ENCODE measurements at places on chromosomes 2 and 18.

- no peak for DNase-seq
These were observed 48.1 kb upstream of the SLC39A10 start for GRCh38 chr2:195608768-195609454.

- no peak for DNase-seq
These were observed 33.7 kb downstream of the TMEM17 start for GRCh38 chr2:62472312-62472711.

DNA sequence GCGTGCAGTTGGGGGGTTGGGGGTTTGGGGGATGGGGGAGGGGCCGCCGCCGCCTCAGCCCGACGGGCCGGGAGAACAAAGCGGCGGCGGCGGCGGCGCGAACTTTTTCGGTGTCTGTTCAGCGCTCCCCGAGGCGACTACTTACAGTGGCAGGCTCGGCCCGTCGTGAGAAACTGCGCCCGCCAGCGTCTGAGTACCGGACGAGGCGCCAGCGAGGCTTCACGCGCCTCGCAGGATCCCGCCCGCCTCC is 172 bp downstream of the PRKD3 start:
- no peak for DNase-seq

- no peak for DNase-seq
These were observed 4.7 kb downstream of the DSEL start for GRCh38 chr18:67511840-67512239.

DNA sequence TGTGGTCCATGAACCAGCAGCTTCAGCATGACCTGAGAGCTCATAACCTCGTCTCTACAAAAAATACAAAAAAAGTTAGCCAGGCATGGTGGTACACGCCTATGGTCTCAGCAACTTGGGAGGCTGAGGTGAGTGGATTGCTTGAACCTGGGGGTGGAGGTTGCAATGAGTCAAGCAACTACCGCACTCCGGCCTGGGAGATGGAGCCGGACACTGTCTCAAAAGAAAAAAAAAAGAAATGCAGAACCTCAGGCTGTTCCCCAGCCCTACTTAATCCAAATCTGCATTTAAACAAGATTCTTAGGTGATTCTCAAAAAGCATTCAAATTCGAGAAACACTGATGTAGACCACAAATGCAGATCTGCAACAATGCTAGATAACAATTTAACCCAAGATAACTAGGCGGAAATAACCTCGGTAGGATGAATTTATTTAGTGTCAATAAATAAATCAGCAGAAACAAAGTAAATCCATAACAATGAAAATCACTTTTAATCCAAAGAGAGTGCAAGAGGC is 203.5 kb downstream of the SP3 start:
- DNase-seq, result no peak

DNA sequence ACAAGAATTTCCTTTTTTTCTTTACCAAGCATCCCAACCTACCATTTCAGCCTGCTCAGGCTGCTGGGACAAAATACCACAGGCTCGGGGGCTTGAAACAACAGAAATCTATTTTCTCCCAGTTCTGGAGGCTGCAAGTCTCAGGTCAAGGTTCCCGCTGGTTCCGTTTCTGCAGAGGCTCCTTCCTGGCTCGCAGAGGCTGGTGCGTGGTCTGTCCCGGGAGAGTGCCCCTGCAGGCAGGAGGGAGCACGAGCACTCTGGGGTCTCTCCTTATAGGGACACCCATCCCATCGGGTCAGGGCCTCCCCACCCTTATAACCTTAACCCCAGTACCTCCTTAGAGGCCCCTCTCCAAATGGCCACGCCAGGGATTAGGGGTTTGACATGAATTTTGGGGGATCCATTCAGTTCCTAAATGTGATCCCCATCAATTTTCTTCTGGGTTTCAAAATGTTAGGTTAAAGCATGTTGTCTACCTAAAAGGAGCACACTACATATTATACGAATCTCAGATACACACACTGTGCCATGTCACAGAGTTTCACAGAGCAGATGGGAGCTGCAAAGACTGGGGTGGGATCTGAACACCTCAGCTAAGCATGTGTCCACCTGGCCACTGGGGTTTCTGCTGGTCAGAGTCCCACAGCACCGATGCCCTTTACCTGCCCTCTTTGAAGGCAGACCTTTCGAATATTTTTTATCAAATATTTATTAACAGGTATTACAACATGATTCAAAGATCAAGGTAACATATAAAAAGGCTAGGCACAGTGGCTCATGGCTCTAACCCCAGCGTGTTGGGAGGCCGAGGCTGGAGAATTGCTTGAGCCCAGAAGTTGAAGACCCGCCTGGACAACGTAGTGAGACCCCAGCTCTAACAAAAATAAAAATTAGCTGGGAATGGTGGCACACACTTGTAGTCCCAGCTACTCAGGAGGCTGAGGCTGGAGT is 17.6 kb upstream of the ADI1 start:
- no peak for DNase-seq

GRCh38 chr2:84057917-84058560 is 401.0 kb downstream of the SUCLG1 start:
- DNase-seq, result no peak

DNA sequence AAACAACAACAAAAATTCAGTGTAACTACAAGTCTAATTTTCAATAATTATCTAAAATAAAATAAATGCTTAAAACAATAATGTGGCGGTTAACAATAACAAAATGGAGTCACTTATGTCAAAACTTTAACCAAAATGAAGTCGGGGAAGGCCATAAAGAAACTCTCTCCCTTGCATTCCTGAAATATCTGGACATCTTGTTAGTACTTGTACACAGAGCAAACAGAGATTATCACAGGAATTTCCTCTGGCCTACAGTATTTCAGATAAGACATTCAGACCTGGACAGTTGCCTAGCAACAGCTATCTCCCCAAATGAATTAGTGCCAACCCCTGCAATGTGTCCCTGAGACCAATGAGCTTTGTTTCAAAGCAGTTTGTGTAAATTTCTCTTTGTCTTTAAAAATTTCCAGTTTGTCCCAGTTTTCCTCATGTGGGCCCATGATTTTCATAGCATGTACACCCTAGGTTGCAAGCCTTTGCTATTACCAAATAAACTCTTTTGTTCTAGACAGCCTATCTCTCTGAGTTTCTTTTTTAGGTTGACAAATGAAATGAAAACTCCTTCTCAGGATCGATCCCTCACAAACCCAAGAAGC is 68.6 kb downstream of the EXOC6B start:
- no peak for DNase-seq

DNA sequence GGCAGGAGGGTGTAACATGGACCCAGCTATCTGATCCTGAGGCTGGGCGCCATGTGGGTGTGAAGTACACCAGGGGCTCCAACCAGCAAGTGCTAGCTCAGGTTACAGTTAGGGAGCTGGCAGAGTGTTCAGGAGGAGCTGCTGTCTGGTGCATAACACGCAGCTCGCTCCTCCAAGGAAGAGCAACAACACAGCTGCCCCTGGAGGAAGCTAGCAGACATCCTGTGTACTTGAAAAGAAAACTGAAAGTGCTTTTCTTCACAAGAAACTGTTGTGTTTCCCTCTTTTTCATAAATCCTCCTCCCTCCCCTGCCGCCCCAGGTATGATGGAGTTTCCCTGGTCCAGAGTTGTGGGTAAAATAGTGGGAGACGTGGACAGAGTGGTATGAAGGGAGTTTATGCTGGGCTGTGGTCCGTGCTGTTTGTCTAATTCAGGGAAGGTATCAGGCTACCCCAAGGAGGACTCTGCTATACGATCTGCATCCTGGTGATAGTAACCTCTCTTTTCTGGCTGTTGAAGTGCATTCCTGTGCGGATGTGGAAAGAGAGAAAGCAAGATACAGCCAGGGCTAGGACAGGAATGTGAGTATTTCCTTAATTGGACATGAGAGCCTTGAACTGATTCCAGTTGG is 6.1 kb upstream of the LBH start:
- no peak for DNase-seq

DNA sequence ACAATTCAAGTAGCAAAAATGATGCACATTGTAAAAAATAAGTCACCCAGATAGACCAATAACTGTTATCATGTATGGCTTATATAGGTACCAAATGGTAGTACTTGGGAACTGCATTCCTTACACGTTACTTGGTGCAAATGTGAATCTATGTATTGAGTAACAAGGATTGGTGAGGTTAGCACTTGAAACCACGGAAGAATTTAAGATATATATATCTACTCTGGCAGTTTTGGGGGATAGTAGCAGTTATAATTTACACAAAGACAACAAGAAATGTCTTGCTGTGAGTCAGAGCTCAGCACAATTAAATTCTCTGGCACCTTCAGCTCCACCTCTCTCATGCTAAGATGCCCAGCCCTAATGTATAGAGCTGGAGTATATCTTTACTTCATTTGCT is 359.4 kb upstream of the RAB12 start:
- DNase-seq, result no peak

DNA sequence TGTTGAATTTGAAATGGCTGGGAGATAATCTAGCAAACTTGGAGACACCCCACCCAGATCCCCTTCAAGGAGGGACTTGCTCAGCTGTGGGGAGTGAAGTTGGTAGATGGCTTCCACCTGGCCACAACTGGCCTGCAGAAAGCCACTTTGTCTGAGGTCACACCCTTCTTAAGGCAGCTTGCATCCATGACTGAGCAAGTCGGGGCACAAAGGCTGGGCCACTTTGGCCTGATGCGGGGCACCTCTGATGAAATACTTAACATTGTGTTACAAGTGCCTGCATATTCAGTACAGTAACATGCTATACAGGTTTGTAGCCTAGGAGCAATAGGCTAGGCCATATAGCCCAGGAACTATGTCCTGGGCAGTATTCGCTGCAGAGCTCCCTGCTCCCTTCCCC is 13.4 kb upstream of the RPL37A start:
- DNase-seq, result no peak

DNA sequence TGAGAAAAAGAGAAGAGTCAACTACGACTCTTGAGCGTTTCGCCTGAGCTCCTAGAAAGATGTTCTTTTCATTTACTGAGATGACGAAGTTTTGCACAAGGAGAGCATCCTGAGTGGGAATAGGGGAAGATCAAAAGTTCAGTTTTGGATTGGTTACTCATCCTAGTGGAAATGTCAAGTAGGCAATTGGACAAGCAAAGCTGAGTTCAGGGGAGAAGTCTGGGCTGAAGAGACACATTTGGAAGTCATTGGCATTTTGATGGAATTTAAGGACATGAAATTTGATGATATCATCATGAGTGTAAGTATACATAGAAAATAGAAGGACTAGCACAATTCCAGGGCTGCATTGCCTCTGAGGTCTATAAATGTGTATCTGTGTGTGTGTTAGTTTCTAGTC is 416.6 kb downstream of the RAD51AP2 start:
- DNase-seq, result no peak

GRCh38 chr2:204449977-204450376 is 95.3 kb upstream of the PARD3B start:
- DNase-seq, result no peak

GRCh38 chr2:138183705-138184104 is 219.4 kb downstream of the HNMT start:
- no peak for DNase-seq

GRCh38 chr2:135037831-135038230 is 9.4 kb downstream of the MAP3K19 start:
- DNase-seq, result no peak

- no peak for DNase-seq
These were observed 15.0 kb upstream of the MYO1B start for GRCh38 chr2:191230174-191230573.

- DNase-seq, result no peak
These were observed 78.7 kb upstream of the RGPD5 start for GRCh38 chr2:109715313-109715805.

DNA sequence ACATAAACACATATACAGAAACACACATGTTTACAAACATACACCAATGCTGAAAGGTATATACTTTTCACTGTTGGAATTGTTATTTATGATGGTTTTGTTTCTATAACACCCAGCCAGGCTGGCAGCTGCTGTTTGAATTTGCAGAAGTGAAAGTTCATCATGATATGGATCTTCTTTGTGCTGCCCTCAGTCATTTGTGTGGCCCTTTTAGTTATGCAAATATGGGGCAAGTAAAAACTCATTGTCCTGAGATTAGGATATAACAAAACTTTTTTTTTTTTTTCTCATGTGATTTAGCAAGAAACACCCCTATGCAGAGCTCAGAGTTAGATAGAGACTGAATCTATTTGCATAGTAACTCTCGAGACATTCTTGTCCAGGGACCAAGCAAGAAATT is 714.1 kb downstream of the KCNJ3 start:
- DNase-seq, result no peak

DNA sequence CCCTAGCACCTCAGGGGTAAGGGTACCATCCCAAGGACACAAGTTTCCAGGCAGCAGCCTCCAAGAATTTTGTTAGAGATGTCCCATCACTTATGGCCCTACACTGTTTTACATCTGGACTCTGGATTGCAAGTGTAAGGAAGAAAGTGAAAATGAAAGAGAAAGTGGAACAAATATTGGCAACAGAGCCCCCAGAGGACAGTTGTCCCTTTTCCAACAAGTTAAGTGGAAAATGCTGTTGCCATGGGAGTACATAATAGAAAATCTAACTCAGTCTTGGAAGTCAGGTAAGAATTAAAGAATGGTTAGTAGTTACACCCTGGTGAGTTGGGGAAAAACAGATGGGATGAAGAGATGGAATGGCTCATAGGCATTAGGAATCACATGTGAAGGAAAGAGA is 50.6 kb downstream of the TTC21B start:
- no peak for DNase-seq

DNA sequence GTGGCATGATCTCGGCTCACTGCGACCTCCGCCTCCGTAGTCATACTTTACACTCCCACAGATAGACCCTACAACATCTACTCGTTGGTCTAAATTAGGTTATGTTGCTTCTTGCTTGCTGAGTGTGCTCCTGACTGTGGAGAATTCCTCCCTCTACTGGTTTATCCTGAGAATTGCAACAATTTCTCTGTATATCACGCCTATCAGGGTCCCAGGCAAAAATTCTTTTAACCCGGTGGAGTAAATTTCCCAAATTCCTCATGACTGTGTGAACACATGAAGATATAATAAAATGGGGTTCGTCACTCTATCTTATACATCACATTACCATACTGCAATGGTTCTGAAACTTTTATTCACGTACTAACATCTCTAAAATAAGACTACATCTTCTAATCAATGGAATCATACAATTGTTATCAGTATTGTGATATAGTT is 156.7 kb downstream of the EVA1A start:
- DNase-seq, result no peak

DNA sequence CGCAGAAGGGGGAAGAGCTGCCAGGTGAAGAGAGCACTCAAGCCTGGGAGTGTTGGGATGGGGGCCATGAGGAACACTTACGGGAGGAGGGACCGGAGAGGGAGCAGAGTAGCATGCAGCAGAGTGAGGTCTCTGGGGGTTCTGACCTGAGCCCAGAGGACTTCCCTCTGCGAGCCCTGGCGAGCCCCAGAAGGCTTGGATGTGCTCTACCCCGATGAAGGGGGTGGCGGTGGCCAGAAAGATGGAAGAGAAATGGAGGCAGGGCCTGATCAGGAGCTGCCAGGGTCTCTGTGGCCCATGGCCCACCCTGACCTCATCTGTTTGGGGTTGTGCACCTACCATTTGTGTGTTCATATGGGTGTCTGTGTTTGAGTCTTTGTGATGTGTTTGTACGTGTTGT is 42.0 kb downstream of the CROCC2 start:
- no peak for DNase-seq

All from NCI-H2081 treated with DMSO at 0.1 percent for 48 hours (cell line).